ENCODE measurements at places on chromosomes 13 and 19. TPM values are rescaled to one million over a fixed set of nuclear protein-coding genes. Genes with fewer than 3 reads are reported as not detected.

The ZNF534 gene
- 0.24 TPM for total RNA-seq

The FLT1 gene
- 41.0 TPM for total RNA-seq

The SLC1A6 gene
- not detected for total RNA-seq

The ZNF320 gene
- total RNA-seq = 10.4 TPM

The TBXA2R gene
- total RNA-seq = 4.1 TPM

The LGALS4 gene
- 0.76 TPM for total RNA-seq

- DNase-seq = no peak
Observed at GRCh38 chr19:41696402-41697197, 8.5 kb upstream of the CEACAM7 start.

- DNase-seq = no peak
Observed at GRCh38 chr13:106276876-106277275, 258.6 kb downstream of the EFNB2 start.

- DNase-seq = peak; percentile 75
Observed at GRCh38 chr13:46387064-46387851, at the start of gene RUBCNL. Gene RUBCNL (minus strand): TSS chr13:46387252. CDS start chr13:46372475, 14,777 bp downstream.

GRCh38 chr13:30466841-30467252 lies 1.1 kb upstream of the HMGB1 start:
- DNase-seq = no peak

GRCh38 chr19:33348301-33349010 lies 25.1 kb upstream of the CEBPG start:
- no peak for DNase-seq

DNA sequence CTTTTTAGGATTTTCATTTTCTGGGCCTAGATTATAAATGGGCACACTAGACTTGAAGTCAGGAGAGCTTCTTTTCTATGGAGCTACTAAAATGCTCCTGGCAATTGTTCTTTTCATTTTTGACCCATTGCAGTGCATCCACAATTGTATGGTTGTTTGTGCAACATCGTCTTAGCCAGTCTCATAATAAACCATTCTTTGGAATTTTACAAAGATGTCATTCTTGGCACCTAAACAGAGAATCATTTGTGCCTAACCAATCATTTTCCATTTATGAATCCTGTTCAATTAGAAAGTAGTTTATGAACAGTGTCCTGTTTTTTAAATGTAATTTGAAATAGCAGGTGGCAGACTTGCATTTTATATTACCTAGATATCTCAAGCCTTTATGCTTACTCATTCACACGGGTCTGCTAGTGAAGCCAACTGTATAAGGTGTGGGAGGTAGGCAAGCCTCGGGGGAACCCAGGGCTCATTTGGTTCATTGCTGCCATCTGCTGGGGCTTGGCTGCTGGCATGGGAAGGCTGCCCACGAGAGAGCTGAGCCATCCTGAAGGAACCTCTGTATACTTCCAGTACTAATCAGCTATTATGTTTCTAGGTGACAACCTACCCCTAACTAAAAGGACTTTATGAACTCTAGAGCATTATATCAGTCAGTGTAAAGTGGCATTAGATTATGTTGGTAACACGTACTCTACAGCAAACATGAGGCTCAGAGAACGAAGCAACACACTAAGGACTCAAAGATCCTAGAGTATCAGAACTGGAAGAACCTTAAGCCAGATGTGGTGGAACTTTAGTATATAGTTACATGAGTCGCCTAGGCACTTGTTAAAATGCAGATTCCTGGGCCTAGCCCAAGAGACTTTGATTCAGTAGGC lies 60.0 kb downstream of the TPT1 start:
- DNase-seq = peak; percentile 75

DNA sequence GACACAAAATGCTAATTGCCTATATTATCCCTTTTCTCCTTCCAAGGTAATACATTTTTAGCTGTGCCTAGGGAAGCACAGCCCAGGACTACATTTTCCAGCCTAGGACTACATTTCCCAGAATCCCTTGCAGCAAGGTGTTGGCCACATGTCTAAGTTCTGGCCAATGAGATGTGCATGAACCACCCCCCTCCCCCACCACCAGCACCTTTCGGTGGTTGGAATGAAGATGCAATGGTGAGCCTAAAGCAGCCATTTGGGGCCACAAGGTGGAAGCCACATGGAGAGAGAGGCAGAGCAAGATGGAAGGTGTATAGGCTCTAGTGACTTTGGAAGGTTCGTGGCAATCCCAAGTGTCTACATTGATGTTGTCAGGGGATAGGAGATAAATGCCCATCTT lies 16.2 kb downstream of the UNC13A start:
- DNase-seq = no peak

DNA sequence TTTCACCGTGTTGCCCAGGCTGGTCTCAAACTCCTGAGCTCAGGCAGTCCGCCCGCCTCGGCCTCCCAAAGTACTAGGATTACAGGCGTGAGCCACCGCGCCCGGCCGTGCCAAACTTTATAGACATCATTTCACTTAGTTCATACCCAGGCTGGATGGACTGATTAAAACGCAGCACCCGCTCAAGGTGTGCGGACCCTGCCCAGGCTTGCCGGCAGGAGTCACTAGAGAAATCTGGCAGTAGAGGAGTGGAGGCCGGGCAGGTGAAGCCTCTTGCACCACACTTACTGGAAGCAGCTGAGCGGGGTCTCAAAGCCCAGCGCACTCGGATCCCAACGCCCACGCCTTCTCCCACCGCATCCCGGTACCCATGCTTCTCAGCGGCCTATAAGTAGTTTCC lies 11.4 kb downstream of the PTGIR start:
- DNase-seq = no peak

GRCh38 chr13:94329754-94330551 lies 149.5 kb downstream of the DCT start:
- DNase-seq = no peak

- DNase-seq = no peak
Observed at GRCh38 chr13:29065142-29065541, 245.0 kb downstream of the MTUS2 start.

- no peak for DNase-seq
Observed at GRCh38 chr19:1861599-1862031, 1.8 kb downstream of the KLF16 start.

All from Right ventricle myocardium inferior (tissue), 1 donor.